ENCODE measurements at places on chromosomes 1 and 21.

- no peak for DNase-seq
These were observed 74.1 kb upstream of the FAM20B start for GRCh38 chr1:178951600-178951999.

GRCh38 chr1:106968644-106969043, 87.8 kb upstream of the PRMT6 start:
- DNase-seq, result no peak

GRCh38 chr1:204506201-204506968, 9.8 kb upstream of the MDM4 start:
- peak; percentile 97 for DNase-seq

- peak; percentile 95 for DNase-seq
These were observed 1.1 kb upstream of the PEAR1 start for GRCh38 chr1:156892190-156893047.

DNA sequence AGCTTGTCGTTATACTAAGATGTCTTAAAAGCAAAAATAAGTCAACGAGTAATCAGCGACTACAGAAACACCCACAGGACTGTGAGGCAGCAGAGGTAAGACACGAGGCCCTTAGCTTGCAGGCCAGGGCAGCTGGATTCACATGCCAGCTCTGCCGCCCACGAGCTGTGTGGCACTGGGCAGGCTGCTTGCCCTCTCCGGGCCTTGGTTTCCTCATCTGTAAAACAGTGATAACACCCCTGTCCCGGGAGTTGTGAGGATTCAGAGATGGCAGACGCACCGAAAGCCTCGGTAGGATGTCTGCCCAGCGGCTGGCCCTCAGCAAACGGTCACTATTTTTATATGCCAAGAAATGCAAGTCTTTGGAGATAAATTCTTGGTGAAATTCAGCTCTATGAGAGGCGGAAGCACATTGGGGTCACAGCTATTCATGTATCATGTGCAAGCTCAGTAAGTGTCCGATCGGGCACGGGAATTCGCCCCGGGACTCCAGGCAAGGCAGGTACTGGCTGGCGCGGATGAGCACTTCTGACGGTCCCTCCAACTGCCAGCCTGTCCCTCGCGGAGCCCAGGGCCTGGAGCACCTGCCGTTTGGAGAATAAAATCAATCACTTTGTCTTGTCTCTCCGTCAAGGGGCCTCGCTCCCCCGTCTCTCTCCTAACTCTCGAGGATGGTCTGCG, 1.1 kb downstream of the C2CD2 start:
- peak; percentile 54 for DNase-seq

GRCh38 chr1:209756615-209757445, 977 bp downstream of the TRAF3IP3 start:
- DNase-seq, result no peak

DNA sequence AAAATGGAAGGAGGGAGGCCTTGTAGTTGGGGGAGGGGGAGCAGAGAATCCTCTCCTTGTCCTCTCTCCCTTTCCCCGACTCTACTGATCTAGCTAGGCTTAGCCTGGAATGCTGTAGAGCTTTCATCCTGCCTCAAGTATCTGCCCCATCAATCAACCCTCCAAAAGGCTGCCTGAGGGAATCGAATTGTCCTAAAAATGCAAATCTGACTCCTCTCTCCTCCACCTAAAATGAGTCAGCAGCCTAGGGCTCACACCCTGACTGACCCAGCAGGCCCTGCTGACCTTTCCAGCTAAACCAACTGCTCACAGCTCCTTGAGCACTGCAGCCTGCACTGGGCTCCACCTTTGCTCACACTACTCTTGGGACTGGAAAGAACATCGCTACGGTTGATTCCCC, 2.8 kb downstream of the HPDL start:
- DNase-seq, result no peak

- DNase-seq, result no peak
These were observed 41.5 kb upstream of the CTBS start for GRCh38 chr1:84615790-84616189.

- DNase-seq, result no peak
These were observed 552.3 kb downstream of the NUF2 start for GRCh38 chr1:163874070-163874469.

- DNase-seq, result peak; percentile 84
These were observed 54.1 kb upstream of the SAMD11 start for GRCh38 chr1:869499-870244.

DNA sequence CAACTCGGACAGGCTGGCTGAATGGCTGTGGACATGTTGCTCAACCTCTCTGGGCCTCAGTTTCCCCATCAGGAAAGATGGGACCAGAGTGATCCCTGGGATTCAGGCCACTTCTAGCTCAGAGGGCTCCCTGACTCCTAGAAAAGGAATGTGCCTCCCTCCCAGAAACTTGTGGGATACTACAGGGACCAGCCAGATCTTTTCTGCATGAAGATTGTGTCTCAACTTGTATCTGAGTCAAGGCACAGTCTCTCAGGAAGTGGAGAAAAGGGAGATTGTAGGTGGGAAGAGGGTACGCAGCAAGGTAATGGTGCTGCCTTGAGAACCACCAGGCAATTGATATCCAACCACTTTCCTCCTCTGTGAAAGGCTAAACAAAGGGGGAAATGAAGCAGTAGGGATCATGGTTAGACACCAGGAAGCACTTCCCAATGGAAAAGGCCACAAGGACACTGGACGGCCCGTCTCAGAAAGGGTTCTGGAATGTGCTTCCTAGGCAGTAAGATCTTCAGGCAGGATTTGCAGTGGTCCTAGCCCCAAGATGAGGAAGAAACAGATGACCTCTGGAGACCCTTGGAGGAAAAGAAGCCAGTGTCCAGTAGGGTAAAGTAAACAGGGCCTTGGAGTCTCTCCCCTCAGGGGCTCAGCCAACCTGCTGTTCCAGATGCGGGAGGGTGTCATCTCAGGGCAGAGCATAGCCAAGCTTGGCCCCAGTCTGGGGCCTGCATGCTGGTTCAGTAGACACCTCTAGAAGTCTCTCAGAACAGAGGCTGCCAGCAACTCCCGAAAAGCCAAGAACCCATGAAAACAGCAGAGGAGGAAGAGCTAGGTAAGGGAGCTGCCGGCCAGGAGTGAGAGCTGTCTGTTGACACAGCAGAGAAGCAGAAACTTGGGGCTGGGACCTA, 16.8 kb downstream of the IFFO2 start:
- no peak for DNase-seq

GRCh38 chr1:166119471-166119965, 47.3 kb downstream of the FAM78B start:
- DNase-seq, result no peak

DNA sequence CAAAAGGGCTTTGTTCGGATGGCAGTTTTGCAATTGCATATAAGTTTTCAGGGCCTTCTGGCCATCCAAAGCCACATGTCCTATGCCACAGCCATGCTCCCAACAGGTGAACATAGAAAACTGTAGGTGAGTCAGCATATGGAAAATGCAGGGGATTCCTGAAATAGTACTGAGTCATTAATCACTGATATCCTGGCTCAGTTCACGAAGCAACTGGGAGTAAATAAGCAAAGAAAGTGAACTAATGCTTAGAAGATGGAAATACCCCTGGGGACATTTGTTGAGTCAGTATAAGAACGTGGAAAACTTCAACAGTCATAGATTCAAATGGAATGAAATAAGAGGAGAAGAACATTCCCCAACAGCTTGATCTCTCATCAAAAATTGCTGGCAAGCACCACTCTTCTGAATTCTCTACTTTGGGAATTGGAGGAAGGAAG, 148.9 kb upstream of the RUNX1 start:
- no peak for DNase-seq

DNA sequence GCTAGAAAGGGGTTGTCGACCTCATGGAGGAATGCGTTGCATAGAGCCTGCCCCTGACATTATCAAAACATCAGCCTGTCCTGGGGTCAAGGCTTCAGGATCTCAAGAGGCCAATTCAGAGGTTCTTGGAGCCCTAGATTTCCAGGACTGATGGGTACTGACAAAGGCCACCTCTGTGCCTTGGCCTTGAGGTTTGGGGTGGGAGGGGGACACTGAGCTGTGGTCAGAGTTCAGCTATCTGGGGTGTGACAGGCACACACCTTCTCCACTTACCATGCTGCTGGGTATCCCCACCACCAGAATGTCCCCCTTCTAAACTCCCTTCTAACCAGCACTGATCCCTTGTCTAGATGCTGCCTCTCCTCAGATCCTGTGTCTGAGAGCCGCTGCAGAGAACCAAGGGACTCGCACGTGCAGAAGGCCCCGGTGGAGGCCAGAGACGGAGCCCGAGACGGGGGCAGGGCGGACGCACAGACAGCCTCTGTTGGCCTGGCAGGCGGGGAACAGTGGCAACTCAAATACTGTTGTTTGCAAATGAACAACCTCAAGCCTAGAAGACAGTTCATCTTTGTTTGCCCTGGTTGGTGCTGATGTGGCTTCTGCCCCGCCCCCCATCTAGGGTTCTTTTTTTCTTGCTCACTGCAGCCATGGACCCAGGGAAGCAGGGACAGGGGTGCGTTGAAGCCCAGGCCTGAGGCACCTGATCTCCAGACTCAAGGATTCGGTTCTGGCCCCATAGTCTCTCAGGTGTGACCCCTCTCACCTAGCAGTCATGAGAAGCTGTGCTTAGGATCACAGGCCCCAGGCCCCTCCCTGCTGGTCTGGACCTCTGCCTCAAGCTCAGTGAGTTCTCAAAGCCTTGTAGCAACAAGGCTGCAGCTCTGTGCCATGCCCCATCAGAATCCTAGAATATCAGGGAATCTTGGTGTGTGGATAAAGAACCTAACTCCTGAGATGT, 28.1 kb upstream of the CSF1 start:
- DNase-seq, result no peak

- DNase-seq, result no peak
These were observed 55.8 kb downstream of the FBXO2 start for GRCh38 chr1:11598461-11598860.

DNA sequence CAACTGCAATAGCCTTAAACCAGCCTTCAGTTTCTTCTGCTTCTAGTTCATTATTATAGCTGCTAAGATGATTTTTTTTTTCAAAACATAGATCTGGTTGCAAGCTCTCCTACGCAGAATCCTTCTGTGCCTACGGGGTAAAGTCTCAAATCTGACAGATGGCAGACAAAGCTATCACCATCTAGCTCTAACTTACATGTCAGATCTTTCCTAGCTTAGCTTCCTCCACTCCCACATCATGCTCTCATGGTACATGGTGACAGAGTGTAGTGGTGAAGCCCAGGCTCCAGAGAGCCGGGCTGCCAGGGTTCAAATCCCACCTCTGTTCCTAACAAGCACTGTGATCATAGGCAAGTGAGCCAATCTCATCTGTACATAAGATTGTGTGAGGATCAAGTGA, 24.2 kb upstream of the GUCA2B start:
- no peak for DNase-seq

- DNase-seq, result no peak
These were observed 1.4 kb upstream of the KLHL21 start for GRCh38 chr1:6603915-6604558.

- peak; percentile 18 for DNase-seq
These were observed 49.5 kb downstream of the SSBP3 start for GRCh38 chr1:54356680-54357147.

GRCh38 chr21:40717028-40717427, 129.9 kb downstream of the DSCAM start:
- no peak for DNase-seq

GRCh38 chr1:58735586-58735985, 35.7 kb upstream of the MYSM1 start:
- DNase-seq, result no peak

GRCh38 chr1:7538849-7539768, 232.0 kb upstream of the VAMP3 start:
- DNase-seq, result no peak

- DNase-seq, result no peak
These were observed 1.3 kb upstream of the UBE4B start for GRCh38 chr1:10031461-10031860.

DNA sequence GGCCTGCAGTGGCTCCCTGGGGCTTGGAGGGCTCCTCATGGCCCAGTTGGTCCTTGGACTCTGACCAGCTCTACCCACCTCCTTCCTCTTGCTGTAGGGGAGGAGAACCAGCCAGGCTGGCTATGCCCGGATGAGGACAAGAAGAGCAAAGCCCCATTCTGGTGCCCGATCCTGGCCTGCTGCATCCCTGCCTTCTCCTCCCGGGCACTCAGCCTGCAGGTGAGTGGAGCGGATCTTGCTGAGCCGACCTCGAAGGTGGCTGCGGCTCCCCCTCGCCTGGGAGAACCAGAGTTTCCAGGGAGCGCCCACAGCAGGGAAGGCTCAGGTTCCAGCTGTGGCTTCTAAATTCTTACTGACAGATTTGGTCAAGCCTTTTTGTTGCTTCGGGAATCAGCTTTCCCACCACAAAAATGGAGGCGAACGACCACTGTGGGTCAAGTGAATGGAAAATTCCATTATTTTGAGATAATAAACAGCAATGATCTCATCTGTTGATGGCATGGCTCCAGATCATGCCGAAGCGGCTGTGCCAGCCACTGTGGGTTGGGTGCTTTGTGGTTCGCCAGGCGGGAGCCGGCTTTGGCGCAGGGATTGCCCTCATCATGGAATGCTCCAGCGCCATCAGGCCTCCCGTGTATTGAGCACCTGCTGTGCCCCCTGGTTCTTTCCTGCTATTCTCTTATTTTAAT, 106.5 kb upstream of the ACTL8 start:
- DNase-seq, result no peak

DNA sequence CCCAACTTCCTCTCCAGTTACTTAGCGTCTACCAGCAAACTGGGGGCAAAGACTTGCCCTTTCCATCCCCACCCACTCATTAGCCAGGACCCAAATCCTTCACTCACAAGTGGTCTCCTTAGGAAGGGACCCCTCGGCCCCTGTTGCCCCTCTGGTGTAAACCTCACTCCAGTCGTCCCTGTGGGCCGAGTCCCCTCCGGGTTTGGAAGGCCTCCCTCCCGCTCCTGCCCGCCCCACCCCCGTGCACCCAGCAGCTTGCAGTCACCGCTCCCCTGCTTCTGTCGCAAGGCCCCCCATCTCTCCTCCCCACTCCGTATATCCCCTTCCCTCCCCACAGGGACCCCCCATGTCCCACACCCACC, 1.2 kb downstream of the EFHD2 start:
- DNase-seq, result no peak

DNA sequence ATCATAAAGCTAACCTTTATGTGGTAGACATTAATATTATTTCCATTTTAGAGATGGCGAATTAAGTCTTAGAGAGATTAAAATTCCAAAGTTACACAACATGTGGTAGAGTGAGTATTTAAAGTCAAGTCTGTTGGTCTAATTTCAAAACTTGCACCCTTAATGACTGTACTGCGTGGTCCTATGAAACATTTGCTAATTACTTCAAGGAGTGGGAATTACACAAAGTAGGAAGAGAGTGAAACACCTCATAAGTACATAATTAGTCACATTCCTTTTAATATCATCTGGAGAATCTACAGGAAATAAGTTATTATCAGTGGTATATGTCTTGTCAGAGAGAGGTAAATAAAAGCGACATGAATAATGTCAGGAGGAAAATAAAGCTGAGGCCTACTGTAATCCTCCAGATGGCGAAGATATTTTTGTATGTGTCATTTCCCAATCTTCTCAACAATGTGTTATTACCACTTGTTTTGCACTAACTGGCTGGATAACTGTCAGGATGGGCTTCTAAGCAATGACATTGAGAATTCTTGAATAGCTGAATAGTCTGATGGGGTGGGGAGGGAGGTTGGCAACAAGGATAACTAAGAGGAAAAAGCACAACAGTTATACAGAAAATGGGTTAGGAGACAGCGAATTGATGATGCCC, 95.5 kb downstream of the TNFSF18 start:
- no peak for DNase-seq

All from OCI-M1 (cell line).